Fibroblast of the aortic adventitia (primary cell): ENCODE measurements at places on chromosomes 7 and 10.

DNA sequence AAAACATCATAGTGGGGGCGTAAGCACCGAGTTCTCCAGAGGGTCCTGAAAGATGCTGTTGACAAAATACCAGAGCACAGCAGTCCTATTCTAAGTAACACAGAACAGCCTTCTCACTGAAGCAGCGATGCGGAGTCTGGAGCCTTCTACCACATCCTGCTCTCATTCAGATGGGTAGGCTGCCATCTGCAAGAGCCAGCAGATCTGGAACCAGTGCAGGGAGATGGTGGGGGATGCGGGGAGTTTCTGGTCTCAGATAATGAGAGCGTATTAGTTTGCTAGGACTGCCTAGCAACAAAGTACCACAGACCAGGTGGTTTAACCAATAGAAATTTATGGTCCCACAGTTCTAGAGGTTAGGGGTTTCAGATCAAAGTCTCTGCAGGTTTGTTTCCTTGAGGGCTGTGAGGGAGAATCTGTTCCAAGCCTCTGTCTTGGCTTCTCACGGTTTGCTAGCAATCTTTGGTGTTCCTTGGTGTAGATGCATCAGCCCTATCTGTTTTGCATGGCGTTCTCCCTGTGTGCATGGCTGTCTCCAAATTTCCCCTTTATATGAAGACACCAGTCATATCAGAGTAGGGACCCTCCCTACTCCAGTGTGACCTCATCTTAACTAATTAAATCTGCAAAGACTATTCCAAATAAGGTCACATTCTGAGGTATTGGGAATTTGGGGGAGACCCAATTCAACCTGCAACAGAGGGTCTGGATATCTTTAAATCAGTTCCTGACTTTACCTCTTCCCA lies 52.0 kb upstream of the STEAP1B start:
- DNase-seq = no peak

DNA sequence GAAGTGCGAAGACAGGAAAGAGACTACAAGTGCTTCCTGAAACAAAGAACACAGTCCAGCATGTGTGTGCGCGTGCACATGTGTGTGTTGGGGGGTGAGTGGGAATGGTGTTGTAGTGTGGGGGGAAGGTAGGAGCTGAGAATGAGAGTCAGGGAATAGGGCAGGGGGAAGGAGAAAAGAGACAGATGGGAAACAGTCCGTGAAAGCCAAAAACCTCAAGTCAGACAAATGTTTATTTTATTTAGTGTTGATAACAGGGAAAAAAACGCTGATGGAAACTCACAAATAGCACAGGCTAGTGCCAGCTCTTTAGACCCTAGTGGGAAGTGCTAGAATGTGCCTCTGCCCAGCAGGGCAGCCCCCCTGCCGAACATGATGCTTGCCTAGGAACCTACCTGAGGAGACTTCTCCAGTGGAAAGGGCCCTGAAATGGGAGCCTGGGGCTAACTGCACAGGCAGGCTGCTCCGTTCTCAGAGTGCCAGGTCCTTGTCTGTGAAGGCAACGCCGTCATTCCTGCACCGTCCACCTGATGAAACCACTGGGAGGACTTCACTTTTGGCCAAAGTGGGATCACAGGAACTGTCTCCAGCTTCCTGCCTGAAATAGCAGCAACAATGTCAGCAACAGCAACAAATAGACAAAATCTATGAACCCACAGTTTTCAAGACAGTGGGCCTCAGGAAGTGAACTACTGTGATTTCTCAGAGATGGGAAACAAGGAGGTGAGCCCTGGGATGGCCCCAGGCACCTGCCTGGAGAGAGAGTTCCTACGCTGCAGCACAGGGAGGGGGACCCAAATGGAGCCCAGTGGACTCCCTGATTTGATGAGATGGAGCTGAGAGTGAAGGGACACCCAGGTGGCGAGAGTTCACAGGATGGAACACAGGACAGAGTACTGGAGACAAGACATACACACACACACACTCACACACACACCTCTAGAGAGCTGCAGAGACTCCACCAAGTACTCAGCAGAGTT lies 379.7 kb downstream of the RPS24 start:
- peak; percentile 13 for DNase-seq

DNA sequence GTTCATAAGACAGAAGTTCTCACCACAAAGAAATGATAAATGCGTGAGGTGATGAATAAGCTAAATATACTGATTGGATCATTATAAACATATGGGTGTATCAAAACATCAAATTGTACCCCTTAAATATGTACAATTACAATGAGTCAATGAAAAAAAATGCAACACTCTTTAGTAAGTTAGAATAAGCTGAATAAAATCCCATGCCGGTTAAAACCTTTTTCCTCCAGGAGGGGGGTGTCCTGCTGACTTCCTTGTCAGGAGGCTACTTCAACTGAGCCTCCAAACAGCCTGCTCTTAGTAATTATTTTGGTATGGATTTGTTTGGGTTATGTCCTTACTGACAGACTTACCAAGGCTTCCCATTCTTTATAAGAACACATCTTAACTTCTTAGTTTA lies 649.1 kb downstream of the INHBA start:
- no peak for DNase-seq

GRCh38 chr7:157674715-157675426 lies 338.1 kb downstream of the DNAJB6 start:
- DNase-seq = no peak

DNA sequence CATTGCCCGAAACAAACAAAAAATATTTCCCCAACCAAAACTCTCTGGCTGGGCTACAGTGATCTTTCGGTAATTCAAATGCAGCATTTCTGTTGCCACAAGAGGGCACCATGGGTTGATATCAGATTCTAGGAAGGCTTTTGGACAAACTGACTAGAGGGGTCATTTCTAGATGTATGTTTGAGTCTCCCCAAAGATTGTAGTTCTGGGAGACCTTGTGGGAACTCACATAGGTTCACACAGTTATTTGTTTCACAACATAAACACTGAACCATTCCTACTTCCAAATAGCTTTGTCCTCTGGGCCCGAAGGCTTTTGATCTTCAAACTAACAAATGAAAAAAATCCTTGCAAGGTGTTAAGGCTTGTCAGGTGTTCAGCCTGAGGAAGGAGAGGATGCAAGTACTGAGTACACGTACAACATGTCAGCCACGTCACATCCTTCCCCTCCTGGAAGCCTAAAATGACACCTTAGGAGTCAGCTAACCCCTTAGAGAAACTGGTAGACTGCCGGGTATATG lies 37.0 kb upstream of the IL15RA start:
- peak; percentile 69 for DNase-seq

GRCh38 chr10:65306201-65306600 lies 1619.6 kb upstream of the LRRTM3 start:
- DNase-seq = no peak

- peak; percentile 54 for DNase-seq
Observed at GRCh38 chr10:60293581-60294175, 96.0 kb downstream of the ANK3 start.

DNA sequence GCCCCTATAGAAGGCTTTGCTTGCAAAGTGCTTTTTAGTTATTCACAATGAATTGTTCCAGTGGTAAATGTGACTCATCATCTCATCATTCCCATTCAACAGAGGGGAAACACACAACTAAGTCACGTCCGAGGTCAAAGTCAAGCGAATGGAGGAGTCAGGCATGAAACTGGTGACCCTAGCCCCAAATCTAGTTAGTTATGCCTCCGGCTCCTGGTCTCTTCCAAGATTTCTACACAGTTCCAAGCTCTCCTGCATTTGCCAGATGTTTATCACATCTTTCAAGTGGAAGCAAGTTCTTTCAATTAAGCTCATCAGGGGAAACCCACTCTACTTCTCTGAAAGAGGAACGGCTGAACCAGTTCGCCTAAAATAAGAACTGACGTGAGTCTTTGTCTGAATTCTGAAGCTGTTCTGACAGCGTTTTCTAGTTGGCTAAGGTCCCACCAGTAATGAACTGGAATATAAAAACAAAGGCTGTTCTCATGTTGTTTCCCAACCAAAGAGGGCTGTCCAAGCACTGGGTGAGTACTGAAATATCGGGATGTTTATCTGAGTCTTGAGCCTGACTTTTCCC lies 140.9 kb upstream of the NRBF2 start:
- DNase-seq = peak; percentile 70

- no peak for DNase-seq
Observed at GRCh38 chr10:8584666-8585065, 530.2 kb downstream of the GATA3 start.

GRCh38 chr7:130095812-130096211 lies 25.5 kb downstream of the KLHDC10 start:
- no peak for DNase-seq

GRCh38 chr7:16939161-16939560 lies 57.4 kb upstream of the AGR3 start:
- no peak for DNase-seq

- no peak for DNase-seq
Observed at GRCh38 chr10:75739414-75740143, 308.2 kb downstream of the LRMDA start.

DNA sequence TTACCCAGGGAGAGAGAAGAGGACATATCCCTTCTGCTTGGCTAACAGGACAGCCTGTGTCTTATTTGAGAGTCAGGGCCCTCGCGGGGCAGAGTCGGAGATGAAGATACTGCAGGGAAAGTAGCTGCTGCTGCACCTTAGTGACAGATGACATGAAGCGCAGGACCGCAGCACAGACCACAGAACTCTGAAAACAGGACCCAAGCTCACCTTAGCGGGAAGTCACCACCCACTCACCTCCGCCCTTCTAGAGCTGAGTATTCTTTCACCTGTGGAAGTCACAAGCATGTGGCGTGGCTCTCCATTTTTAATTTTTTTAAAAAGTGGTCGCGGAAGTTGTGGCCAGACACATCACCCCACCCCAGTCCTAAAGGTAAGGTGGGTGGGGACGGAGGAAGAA lies 191.4 kb downstream of the FAM107B start:
- DNase-seq = no peak

DNA sequence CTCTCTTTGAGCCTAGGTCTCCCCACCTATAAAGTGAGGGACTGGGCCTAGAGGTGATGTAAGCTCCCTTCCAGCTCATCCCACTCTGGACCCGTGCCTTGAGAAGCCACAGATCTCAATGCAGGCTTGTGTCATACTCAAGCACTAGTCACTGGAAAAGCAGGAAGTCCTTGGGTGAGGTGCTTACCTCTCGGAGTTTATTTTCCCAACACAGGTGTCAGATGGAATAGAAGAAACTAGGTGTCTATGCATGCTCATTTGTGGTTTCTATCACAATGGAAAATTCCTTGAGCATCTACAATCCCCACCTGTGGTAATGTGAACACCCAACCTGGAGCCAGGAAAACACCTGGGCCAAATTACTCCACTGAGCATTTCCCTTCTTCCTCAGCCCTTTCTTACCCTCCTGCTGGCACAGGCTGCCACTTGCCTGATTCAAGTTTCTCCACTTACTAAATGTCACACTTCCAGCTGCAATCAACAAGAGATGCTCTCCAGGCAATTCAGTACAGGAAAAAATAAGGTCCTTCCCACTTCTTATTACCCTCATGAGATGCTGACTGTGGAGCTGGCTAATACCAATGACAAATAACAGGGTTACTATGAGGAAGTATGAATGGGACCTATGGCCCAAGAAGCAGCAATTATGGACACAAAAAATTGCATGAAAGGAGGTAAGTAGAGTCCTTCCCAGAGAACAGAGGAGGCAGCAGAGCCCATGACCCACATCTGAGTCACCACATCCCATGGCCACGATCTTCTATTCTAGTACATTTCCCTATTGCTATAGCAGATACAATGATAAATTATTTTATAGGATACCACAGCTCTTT lies 13.1 kb downstream of the LSM5 start:
- DNase-seq = no peak

DNA sequence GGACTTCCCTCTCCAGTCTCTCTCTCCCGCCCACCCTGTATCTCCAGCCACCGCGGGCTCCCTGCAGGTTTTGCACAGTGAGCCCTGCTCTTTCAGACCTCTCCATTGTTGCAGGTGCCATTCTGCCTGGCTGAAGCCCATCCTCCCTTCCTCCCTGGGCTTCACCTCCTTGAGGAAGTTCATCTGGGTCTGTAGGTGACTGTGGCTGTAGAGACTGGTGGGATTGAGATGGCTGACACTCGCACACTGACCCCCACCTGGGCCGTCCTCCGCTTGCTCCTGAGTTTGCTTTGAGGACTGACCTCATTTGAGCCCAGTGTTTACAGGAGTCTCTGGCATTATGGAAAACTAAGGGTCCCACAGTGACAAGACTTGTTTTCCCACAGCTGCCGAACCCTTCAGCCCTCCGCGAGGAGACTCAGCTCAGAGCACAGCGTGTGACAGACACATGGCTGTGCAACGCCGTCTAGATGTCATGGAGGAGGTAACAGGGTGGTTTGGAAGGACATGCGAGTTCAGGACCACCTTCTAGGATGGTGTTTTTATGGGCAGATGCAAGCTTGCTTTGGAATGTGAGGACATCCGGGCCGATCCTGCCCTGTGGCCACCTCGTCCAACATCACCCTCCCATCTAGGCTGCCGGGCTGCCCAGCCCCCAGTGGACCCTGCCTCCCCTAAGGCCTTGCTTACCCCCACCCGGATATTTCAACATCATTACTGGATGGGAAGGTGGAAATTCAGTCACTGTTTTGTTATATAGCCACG lies 9.3 kb downstream of the PLAC9 start:
- DNase-seq = no peak

- no peak for DNase-seq
Observed at GRCh38 chr7:150954201-150954985, 23.7 kb downstream of the KCNH2 start.

GRCh38 chr10:69051303-69051702 lies 36.6 kb upstream of the SRGN start:
- no peak for DNase-seq

DNA sequence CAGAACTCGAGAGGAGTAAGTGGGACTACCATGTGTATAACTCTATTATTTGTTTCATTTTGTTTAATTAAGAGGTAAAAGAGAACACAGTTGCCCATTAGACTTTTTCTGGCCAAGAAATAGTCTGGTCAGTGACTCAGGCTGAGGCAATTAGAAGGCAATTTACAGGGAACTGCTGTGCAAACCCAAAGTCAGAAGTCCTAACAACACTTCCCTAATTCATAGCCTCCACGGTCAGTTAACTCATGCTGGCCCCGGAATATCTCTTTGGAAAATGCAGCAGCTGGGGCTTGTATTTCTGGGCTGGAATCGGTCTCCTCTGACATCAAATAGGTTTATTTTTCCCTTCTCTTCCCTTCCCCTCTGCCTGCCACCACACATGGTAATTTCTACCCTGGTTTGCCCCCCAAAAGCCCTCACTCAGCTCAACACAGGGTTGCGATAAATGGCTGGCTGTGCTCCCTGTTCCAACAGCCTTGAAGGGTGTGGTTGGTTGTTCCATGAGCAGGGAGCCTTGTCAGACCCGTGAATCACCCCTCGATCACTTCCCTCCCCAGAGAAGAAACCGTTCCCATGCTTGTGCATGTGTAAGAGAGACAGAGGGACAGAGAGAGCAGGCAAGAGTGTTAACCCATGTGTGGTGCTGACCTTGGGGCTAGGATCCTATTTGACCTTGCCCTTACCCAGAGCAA lies 5.3 kb downstream of the SH3PXD2A start:
- DNase-seq = peak; percentile 86

- peak; percentile 70 for DNase-seq
Observed at GRCh38 chr7:13742811-13743210, 246.7 kb downstream of the ETV1 start.
